ENCODE measurements at places on chromosomes 2 and 18.

- no peak for DNase-seq
These were observed 160.8 kb downstream of the BCL2 start for GRCh38 chr18:63158676-63159291.

- no peak for DNase-seq
These were observed 963.4 kb upstream of the NRXN1 start for GRCh38 chr2:51995293-51995692.

- DNase-seq: no peak
These were observed 4.8 kb downstream of the SOX11 start for GRCh38 chr2:5696945-5697521.

- DNase-seq: no peak
These were observed 513.4 kb downstream of the TNS1 start for GRCh38 chr2:217489145-217489960.

GRCh38 chr2:236525411-236525997 is 44.1 kb upstream of the ACKR3 start:
- DNase-seq: no peak

- DNase-seq: no peak
These were observed 178.6 kb downstream of the NRP2 start for GRCh38 chr2:205860885-205861284.
